ENCODE measurements at places on chromosomes 5 and 9. TPM values are rescaled to one million over a fixed set of nuclear protein-coding genes. Genes with fewer than 3 reads are reported as not detected.
A peak's percentile ranks its signal among the peaks of the same experiment; 100 is the strongest.

GRCh38 chr5:129963359-129963758 lies 59.1 kb downstream of the CHSY3 start:
- no peak for DNase-seq

The DPYSL3 gene
- 149 TPM for total RNA-seq

- DNase-seq: no peak
Observed at GRCh38 chr9:30504502-30504905, 1879.9 kb upstream of the ACO1 start.

- DNase-seq: no peak
Observed at GRCh38 chr9:129330711-129331492, 152.8 kb upstream of the IER5L start.

GRCh38 chr5:151745071-151745705 lies 13.2 kb downstream of the ATOX1 start:
- DNase-seq: peak; percentile 89

The FST gene
- 3.0 TPM for total RNA-seq

- DNase-seq: no peak
Observed at GRCh38 chr5:13034061-13034460, 910.4 kb downstream of the DNAH5 start.

The ANKRD18A gene
- total RNA-seq: 0.14 TPM

The LHFPL2 gene
- 34.9 TPM for total RNA-seq

DNA sequence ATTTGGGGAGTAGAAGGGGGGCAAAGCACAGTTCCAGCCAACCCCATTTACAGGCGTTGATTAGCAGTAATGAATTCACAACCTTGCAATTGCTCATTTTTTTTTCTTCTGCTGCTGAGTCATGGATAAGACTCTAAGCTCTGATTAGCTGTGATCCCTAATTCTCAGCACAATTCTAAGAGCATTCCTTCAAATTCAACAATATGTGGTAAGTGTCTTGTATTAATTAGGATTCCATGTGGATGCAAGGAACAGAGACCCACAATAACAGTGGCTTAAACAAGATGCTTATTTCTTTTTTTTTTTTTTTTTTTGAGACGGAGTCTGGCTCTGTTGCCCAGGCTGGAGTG lies 133.4 kb downstream of the PALM2AKAP2 start:
- DNase-seq: no peak

The SPATA31D3 gene
- not detected for total RNA-seq

The CTXN3 gene
- not detected for total RNA-seq

The CDX1 gene
- not detected for total RNA-seq

DNA sequence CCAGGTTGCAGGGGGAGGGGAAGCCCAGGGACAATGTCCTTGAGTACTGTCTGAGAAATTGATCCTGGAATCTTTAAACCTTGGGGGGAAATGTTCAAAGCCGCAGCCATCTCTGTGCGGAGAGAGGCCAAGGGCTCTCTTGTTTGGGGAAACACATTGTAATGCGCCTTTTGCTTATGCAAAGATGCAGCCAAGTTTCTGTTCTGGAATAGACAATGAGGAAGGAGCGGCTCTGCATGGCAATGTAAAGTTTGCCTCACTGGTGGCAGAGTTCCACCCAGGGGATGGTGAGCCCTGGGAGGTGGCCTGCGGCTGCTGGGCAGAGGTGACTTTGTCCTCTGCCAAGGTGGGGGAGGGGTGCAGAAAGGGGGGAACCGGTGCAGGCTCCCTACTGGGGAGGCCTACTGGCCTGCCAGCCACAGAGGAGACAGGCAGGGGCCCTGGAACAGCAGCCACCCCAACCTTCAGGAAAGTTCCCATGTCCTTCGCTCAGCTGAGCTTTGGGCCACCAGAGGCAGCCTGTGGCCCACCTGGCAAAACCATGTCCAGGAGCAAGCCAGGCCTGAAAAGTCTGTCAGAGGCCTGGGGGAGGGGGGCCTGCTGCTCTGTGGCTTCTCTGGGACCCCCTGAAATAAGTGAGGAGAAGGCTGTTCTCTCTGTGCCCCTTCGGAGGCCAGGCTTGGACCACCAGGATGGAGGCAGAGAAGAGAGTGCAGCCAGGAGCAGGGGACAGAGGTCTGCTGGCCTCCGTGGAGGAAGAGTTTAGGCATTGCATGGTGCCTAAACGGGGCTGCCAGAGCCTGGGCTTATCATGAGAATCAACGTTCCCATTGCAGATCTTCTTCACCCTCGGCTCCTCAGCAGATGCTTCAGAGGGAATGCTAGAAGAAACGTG lies 127.8 kb downstream of the ZNF354C start:
- no peak for DNase-seq

GRCh38 chr5:108418197-108418596 lies 36.3 kb upstream of the FBXL17 start:
- DNase-seq: peak; percentile 56

DNA sequence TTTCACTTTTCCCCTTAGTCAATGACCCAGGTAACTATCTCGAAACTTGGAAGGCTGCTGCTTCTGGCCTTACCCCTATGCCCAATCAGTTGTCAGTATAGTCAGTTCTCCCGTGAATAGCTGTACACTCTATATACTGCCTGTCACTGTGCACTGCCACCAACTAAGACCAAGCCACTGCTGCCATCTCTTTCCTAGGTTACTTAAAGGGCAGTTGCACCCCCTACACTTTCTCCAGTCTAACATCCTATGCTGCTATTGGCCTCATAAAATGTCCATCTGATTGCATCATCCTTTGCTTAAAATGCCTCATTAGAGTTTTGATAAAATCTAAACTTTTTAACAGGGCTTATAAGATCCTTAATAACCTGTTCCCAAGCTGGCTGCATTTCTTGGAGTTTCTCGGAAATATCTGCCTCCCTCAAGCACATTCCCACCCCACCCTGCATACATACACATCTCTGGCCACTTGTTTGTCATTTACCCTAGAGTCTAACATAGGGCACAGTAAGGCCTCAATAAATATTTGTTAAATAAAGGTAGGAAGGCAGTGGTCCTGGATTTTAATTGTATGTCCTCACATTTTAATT lies 32.8 kb upstream of the TNFAIP8 start:
- no peak for DNase-seq

The NTNG2 gene
- total RNA-seq: 12.0 TPM

GRCh38 chr9:106675780-106676179 lies 187.2 kb upstream of the ZNF462 start:
- no peak for DNase-seq

The HK3 gene
- 4.7 TPM for total RNA-seq

The PCSK1 gene
- 1.8 TPM for total RNA-seq

DNA sequence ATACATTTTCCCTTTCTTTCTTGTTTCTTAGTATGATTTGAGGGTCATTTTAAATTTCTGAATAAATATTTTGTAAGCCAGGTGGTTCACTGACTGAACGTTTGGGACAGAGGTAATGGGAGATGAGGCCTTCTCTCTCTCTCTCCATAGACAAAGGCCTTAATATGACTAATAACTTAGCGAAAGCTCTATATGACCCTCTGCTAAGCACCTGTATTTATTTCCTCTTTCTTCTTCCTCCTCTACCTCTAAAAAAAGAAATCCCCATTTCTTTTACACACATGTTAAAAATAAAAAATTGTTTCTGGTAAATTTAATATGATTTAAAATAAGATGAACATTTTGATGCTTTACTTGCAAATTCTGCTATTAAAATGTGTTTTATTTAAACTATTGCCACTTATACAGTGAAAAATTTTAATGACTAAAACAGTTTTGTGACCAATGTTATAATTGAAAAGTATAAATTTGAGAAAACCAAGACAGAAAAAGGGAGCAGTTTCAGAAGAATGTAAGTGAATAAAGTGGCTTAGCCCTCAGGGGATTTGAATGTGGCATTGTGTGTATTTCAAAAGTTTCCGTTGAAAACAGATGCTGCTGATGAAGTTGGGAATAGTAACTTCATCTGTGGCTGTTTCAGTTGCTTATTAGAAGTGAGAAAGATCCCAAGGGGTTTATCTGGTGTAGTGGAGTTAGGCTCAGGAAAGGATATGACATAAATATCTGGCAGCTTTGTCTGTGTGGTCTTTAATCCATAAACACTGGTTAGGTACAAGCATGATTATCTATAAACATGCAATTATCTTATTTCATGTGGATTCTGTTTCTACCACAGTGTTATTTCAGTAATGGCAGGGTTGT lies 128.6 kb upstream of the GRHPR start:
- no peak for DNase-seq

The PCDHGA5 gene
- 8.3 TPM for total RNA-seq

DNA sequence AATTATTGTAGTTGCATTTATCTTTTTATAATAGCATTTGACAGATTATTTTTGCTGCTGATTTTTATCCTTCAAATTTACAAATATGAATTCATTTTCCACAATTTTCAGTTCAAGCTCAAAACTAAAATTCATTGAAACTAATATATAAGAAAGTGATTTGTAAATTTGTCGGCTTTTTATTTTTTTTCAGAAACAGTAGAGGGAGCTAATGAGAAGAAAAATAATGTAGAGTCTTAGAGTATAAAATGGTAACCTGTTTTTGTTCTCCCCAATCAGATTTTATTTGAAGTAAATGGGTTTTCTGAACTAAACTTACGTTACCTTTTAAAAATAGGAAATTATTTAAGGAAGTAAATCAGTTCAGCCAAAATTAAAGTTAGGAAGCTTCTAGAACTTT lies 19.2 kb downstream of the PRRC1 start:
- DNase-seq: no peak

DNA sequence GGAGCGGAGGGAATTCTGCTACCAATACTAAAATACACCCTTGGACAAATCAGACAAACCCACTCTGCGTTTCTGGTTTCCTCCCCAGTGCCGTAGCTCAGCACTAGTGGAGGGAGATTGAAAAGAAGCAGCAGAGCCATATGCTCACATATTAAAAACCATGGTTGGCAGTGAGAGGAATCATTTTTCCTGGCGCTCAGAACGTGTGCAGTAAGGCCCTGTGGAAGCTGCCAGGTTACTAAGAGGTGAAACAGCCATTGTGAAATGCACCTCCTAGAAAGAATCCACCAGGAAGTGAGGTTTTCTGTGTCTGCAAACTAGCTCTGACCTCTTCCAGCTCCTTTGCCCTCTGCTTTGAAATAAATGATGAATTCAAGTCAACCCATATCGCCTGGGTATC lies 177.2 kb downstream of the ERCC6L2 start:
- DNase-seq: no peak

- DNase-seq: no peak
Observed at GRCh38 chr5:101676646-101677045, 619.4 kb downstream of the SLCO4C1 start.

GRCh38 chr5:157747173-157747740 lies 3.7 kb downstream of the LSM11 start:
- DNase-seq: no peak

The SPINK7 gene
- total RNA-seq: not detected

The SNCAIP gene
- total RNA-seq: 2.4 TPM

DNA sequence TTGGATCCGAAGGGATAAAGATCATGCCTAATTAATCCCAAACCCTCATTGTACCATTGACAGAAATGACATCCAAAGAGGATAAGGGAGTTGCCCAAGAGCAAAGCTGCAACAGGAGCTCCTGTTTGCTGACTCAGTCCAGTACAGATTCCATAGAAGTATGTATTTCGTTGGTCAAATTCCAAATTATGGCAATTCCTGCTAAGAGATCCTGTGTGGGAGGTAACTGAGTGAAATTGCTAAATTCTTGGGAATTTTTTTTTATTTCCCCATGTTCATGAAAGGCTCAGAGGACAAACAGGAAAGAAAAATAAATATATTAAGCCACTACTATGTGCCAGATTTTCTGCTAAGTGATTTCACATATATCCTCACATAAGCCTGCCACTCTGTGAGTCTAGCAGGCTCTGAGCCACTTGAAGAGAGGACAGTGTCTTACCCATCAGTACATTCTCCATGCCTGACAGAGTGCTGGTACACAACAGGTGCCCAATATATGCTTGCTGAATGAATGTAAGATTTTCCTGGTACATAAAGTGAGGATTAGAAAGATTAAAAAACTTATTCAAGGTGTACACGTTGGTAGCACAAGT lies 132.7 kb downstream of the GLIS3 start:
- no peak for DNase-seq

GRCh38 chr5:78243639-78244038 lies 50.9 kb downstream of the AP3B1 start:
- DNase-seq: no peak

GRCh38 chr9:101791938-101792337 lies 53.5 kb upstream of the GRIN3A start:
- DNase-seq: no peak
